KBM-7 (cell line): ENCODE measurements at places on chromosomes 5 and 9.

DNA sequence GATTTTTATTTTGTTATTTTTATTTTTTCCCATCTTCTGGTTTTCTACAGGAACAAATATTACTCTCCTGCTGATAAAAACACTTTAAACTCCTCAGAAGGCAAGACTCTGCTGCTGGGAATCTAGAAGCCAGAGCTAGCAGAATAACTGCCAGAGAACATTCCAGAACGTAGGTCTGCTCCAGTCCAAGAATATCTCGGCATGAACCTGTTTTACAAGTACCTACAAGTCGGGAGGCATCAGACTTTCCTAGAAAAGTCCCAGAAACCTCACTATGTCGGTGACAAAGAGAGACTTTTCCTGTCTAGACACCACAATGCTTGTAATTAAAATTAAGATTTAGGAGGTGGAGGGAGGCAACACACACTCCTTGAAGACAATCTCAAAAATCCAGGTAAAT is 41.4 kb downstream of the FABP6 start:
- DNase-seq: no peak

DNA sequence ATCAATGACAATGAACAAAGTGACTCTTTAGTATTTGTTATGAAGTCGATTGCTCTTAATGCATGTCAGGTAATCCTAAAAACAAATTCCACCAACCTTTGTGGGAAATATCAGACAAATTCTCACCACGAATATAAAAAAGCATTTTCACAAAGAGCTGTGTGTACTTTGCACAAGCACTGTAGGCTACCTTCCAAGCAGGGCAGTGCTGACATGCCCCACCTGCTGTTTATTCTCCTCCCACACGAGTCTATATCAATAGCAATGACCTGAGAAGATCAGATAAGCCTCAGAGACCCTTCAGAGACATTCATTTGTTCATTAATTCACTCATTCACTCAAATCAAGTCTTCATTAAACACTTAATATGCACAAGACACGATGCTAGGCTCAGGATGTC is 469.1 kb downstream of the ZSWIM6 start:
- no peak for DNase-seq

- no peak for DNase-seq
Observed at GRCh38 chr9:80948066-80948465, 741.3 kb downstream of the TLE1 start.

- no peak for DNase-seq
Observed at GRCh38 chr5:30930736-30931135, 262.8 kb upstream of the CDH6 start.

GRCh38 chr9:18692268-18692667 is 218.3 kb downstream of the ADAMTSL1 start:
- no peak for DNase-seq

DNA sequence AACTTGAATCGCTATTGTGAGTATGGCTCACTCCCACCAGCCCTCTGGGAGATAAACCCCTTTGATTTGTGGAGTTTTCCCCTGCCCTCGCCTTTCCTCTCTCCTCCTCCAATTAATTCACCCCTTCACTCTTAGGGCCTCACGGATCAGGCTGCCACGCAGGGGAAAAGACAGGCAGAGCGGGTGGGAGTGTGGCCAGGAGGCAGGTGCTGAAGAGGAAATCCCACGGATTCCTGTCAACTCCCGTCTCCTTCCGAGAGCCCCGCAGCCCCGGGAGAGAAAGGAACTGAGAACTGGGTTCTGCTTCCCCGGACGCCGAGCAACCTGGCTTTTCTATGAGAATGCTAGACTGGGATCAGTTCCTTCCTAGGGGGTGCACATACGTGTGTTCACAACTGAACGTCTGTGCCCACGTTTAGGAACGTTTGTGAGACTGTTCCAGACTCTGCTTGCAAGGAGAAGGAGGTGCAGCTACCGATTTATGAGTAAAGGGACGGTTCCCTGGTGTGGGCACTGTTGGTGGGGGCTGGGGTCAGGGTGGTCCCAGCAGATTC is 314.5 kb upstream of the TLE4 start:
- no peak for DNase-seq

DNA sequence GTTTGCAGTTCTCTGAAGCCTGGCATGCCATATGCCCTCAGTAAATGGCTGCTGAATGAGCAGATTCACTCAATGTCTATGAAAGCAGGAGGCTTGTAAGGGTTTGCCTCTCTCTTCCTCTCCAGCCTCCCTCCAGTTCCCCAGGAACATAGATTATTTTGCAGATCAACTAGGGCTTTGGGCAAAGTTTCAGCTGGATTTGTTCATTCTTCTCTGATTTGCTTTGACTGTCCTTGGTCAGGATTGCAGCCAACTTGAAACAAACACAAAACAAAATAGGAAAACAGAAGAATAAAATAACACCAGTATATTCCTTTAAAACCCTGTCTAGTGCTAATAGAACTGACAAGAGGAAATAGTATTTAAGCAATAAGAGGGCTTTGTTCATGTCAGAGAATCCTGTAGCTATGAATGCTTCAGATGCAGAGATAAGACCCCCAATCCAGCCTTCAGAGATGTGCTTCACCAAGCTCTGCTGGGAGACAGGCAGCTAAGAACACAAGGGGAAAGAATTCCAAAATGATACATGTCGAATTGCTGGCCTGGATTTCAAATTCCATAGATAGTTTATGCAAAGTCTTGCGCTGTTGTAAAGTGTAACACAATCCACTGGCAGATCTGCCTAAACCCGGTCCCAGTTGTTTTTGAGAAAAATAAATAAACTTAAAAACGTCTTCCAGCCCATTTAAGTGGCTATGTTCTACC is 174.3 kb downstream of the PAPPA start:
- DNase-seq: no peak

DNA sequence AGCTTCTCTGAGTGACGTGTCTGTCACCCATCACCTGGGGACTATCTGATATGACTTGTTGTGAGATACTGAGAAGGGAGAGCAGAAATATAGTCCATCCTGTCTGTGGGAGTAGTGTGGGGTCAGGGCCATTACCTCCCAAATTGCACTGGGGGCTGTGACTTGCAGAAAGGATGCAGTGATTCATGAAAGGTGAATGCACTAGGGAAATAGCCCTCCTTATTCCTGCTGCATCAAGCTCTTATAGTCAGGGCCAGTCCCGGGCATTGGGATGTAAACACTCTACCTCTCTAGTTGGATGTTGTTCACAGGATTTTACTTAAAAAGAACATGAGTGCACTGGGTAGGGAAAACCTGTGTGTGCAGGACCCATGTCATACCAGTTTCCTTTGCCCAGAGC is 124.8 kb downstream of the STK32A start:
- DNase-seq: no peak

- DNase-seq: no peak
Observed at GRCh38 chr5:6804766-6805501, 91.7 kb downstream of the TENT4A start.

GRCh38 chr5:116898917-116899316 is 324.3 kb upstream of the SEMA6A start:
- no peak for DNase-seq

DNA sequence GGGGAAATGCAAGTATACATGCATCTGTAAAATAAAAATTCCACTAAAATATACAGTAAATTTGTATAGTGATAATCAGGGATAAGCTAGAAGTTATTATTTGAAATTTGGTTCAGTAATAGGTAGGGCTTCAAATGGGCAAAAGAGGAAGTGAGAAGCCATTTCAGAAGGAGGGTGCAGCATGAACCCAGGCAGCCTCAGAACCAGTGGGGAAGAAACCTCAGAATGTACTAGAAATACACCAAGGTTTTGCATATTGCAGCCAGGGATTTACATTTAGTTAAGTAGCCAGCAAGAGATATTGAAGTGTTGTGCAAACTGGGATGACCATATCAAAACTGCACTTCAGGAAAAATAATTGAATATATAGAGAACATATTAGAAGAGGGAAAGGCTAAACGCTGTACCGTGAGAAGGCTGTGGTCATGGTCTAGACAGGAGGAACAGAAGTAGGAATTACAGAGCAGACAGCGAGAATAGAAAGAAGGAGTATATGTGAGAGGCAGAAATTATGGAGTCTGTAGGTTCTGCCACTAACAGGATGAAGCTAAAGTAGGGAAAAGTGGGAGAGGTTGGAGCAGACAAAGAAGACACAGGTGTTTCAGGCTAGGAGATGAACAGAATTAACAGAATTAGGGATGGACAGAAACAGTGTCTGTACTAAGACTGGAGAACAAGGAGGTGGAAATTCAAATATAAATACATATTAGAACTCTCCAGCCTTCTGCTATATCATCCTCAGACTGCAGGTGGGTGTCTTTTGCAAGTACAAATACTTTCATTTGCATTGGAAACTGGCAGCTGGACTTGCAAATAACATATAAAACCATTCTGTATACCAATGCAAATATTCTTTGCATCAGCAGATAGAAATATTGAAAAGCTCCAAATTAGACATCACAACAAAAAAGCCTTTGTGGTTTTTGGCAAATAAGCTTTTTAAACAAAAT is 335.6 kb downstream of the ZNF608 start:
- DNase-seq: no peak

- peak; percentile 57 for DNase-seq
Observed at GRCh38 chr5:69331528-69332445, 814 bp downstream of the CCDC125 start.

- no peak for DNase-seq
Observed at GRCh38 chr9:13555516-13555915, 276.0 kb upstream of the MPDZ start.

- no peak for DNase-seq
Observed at GRCh38 chr5:175343308-175343707, 100.7 kb downstream of the DRD1 start.

- no peak for DNase-seq
Observed at GRCh38 chr9:115412656-115413055, 294.7 kb upstream of the TNC start.

GRCh38 chr5:3251784-3252183 is 343.8 kb upstream of the IRX1 start:
- DNase-seq: no peak

- DNase-seq: no peak
Observed at GRCh38 chr5:146920351-146920881, 41.9 kb upstream of the PPP2R2B start.

GRCh38 chr9:91371894-91372293 is 10.2 kb upstream of the AUH start:
- no peak for DNase-seq

GRCh38 chr9:8622871-8623270 is 823.3 kb upstream of the DMAC1 start:
- DNase-seq: no peak

DNA sequence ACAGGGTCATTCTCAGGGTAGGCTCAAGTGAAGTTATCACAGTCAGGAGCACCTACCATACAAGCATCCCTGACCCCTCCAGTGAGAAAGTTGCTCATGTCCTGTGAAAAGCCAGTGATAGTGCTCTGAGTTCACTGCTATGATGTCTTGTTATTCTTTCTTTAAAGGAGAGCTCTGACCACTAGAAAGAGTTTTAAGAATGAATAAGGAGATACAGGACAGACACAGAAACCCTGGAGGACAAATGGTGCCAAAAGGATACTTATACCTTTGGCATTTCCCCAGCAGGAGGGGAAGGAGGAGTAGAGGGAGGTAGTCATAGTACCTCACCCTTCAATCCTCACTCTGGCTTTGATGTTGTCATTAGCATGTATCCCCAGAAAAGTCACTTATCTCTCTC is 84.0 kb upstream of the AGXT2 start:
- DNase-seq: no peak

GRCh38 chr9:121439711-121440664 is 59.7 kb downstream of the GGTA1 start:
- no peak for DNase-seq

DNA sequence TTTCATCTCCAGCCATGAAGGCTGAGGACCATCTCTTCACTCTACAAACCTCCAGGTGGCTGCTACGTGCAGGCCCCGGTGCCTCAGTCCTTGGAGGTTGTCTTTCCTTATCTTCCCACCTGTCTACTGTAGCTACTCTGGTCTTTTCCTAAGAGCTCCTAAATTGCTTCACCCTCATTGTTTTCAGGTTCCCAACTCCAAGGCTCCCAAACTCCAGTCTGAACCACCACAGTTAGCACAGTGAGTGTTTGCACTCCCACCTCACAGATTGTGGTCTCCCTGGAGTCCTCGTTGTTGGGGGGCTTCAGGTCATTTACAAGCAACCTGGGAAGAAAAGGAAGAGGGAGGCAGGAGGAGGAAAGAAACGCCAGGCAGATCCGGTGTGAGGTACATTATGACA is 85.3 kb downstream of the NSUN2 start:
- DNase-seq: no peak

DNA sequence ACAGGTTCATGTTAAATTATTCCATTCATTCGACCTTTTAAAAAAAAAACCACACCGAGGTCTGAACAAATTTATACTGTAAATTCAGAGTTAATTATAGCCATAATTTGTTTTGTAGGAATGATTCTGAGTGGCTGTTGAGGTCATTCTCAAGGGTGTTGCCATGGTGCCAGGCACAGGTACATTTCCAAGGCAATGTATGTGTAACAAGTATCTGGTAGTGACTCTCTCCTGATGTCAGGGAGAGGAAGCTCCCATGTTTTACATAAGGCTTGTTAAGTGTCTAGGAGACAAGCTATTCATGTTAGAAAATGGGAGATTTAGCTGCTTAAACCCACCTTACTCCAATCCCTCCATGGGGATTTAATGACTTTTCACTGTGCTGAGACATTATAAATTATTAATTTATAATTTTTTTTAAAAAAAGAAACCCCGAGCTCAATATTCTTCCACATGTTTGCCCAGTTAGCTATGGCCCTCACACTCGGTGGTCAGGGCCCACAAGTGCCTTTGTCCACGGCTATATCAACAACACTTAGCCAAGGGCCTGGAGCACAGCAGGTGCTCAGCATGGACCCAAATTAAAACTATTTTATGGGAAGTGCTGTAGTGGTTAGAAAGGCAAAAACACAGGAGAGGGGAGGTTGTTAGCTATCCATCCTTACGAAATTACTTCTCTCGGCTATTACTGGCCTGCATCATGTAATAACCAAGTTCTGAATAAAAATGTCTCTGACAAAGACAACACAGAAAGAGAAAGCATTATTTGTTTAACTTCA is 154.6 kb upstream of the GNA14 start:
- DNase-seq: no peak

GRCh38 chr5:104071887-104072286 is 509.3 kb upstream of the NUDT12 start:
- DNase-seq: no peak
